NCI-H69 (cell line): ENCODE measurements at places on chromosomes 6 and 20.

GRCh38 chr20:56454754-56455153 lies 13.7 kb upstream of the RTF2 start:
- DNase-seq = no peak

GRCh38 chr20:59772373-59772705 lies 161.1 kb downstream of the SYCP2 start:
- no peak for DNase-seq

DNA sequence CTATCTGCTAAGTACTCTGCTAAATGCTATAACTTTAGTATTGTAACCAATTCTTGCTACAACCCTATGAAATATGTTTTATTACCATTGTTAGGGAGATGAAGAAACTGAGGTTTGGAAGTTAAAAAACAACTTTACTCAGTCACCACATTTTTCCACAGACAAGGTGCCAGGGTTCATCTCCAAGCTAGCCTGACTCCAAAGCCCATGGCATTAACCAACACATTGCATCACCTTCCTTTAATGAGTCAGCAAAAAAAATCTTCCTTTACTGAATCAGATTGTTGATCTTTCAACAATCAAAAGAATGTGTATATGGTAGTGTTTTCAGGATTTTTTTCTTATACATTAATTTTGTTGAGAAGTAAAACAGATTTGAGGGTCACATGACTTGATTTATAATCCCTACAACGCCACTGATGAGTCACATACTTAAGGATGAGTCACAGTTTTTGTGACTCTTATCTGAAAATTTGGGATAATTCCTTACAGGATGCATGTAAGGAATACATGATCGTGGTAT lies 41.5 kb downstream of the MAN1A1 start:
- peak; percentile 68 for DNase-seq

DNA sequence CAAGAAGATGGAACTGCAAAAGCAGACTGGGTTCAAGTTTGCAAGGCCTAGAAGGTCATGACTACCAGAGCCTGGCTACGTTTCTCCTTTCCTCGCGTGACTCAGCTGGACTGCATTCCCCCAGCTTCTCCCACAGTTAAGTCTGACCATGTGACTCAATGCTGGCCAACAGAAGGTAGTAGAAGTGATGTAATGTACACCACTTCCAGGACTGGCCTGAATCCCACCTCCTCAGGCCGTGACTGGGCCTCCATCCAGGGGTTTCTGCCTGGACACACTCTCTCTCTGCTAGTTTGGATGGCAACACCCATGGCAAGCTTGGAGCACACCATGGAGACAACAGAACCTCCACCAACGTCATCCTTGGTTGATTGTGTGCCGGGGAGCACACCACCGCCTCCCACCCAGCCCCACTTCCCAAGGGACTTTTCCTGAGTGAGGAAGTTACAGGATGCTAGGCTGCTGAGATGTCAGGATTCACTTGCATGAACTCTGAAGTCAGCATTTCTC lies 112.0 kb upstream of the CDYL start:
- DNase-seq = no peak

DNA sequence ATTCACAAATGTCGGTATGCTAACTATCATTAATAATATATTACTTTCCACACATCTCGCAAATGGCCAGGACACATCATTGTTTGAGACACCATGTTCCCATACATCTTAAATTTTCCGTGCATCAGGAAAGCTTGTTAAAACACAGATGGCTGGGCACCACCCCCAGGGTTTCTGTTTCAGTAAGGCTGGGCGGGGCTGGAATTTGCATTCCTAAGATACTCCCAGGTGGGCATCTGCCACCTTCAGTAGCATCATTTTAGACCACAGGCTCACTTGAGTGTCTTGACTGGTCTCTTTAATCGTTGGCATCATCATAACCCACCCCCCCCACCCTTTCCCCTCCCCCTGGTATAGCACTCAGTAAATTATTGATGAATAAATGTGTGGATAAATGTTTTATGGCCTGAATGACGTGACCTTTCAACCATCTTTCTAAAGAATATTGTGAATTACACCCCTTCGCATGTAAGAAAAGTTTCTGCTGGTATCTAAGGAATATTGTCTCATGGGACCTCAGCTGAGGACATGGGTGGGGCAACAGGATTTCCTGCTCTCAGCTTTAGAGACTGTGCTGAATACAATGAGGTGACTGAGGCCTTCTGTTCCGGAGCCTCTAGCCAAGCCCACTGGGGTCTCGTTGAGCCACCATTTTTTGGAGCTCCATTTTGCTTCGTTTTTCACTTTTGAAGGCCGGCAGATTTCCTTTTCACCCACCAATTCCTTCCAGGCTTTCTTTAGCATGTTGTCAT lies 124.1 kb upstream of the NEDD9 start:
- no peak for DNase-seq

- DNase-seq = no peak
Observed at GRCh38 chr6:40394381-40394780, 192.8 kb downstream of the LRFN2 start.

GRCh38 chr6:72238900-72239299 lies 352.6 kb downstream of the RIMS1 start:
- DNase-seq = no peak

- DNase-seq = peak; percentile 89
Observed at GRCh38 chr6:16683641-16684194, 77.5 kb downstream of the ATXN1 start.

GRCh38 chr20:19212821-19213502 lies 520 bp downstream of the SLC24A3 start:
- peak; percentile 82 for DNase-seq

- peak; percentile 95 for DNase-seq
Observed at GRCh38 chr6:127266178-127266891, at the start of gene RNF146. RNF146 (plus strand) TSS chr6:127266864; CDS start chr6:127280339, 13,475 bp downstream.

- no peak for DNase-seq
Observed at GRCh38 chr6:1129131-1129530, 182.8 kb upstream of the FOXQ1 start.
